ENCODE measurements at places on chromosomes 1 and 21. TPM values are rescaled to one million over a fixed set of nuclear protein-coding genes. Genes with fewer than 3 reads are reported as not detected.

DNA sequence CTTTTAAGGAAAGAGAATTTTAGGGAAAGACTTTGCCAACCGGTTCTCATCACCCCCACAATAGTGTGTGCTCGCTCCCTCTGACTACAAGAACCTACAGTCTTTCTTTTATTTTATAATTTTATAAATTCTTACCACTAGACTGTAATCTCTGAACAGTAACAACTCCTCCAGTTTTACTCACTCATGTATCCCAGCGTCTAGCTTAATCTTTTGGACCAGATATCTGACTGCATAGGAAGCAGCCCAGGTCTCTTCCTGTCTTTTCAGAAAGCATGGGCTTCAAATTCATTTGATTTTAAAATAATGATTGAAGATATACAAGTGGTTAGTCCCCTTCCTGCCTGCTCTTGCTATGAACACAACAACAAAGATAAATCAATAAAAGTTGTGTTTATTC, 19.0 kb upstream of the DUSP10 start:
- H3K4me3 ChIP-seq = no peak overlapping the region
- no peak overlapping the region for H3K27ac ChIP-seq
- no peaks in the 10 kb centered on the region for H3K27me3 ChIP-seq
- H3K4me1 ChIP-seq = peaks cover 33% of the 10 kb centered on the region

F3 gene
- total RNA-seq = not detected

MTOR gene
- total RNA-seq = 57.2 TPM

DNA sequence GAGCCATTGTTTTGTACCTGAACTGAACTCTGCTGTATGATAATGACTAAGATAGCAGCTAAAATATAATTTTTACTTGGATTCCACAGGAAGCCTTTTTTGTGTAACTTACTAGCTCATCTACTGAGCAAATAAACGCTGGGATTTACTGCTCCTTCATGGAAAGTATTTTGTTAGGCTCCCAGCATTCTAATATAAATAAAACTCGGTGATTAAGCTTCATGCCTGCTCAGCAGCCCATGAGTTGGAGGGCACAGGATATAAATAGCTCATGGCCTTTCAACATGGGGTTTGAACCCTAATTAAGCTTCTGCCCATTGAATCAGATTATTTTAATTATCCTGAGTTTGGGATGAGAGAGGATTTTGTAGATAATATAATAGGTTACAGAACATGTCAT, 180.0 kb downstream of the PCP4 start:
- no peaks in the 10 kb centered on the region for H3K27me3 ChIP-seq
- no peak for DNase-seq
- no peak overlapping the region for H3K4me3 ChIP-seq
- no peak overlapping the region for H3K27ac ChIP-seq
- H3K36me3 ChIP-seq = no peaks in the 10 kb centered on the region

GRCh38 chr1:156421939-156422601, 53.1 kb downstream of the RHBG start:
- no peak for DNase-seq
- H3K36me3 ChIP-seq = no peaks in the 10 kb centered on the region
- H3K27ac ChIP-seq = peak overlapping the region; percentile 37
- H3K27me3 ChIP-seq = peaks cover 93% of the 10 kb centered on the region
- peak overlapping the region; percentile 59 for H3K4me3 ChIP-seq
- peaks cover 16% of the 10 kb centered on the region for H3K4me1 ChIP-seq

KRTAP19-3 gene
- total RNA-seq = not detected

GRCh38 chr1:38508232-38508631, 351.3 kb downstream of the RRAGC start:
- H3K27me3 ChIP-seq = peaks cover 51% of the 10 kb centered on the region
- no peak overlapping the region for H3K4me3 ChIP-seq
- H3K4me1 ChIP-seq = peaks cover 2% of the 10 kb centered on the region
- DNase-seq = no peak

ICOSLG gene
- 4.9 TPM for total RNA-seq

DNA sequence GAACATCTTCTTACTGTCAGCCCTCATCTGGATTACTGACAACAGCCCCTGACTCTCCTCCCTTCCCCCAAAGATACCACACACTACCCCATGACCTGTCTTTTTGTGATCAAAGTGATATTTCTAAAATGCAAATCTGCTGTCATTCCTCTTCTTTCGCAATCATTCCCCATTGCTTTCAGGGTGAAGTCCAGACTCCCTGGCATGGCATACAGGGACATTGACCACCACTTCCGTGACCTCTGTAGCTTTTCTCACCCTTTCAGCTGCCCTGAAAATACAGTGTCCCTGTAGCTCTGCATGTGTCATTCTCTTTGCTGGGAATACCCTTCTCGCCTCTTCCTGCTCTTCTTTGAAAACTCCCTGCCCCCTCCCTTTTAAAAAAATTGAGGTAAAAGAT, 4.1 kb downstream of the SERINC2 start:
- no peak overlapping the region for H3K27ac ChIP-seq
- H3K4me1 ChIP-seq = peaks cover 7% of the 10 kb centered on the region
- no peak for DNase-seq
- H3K27me3 ChIP-seq = peaks cover 41% of the 10 kb centered on the region

DNA sequence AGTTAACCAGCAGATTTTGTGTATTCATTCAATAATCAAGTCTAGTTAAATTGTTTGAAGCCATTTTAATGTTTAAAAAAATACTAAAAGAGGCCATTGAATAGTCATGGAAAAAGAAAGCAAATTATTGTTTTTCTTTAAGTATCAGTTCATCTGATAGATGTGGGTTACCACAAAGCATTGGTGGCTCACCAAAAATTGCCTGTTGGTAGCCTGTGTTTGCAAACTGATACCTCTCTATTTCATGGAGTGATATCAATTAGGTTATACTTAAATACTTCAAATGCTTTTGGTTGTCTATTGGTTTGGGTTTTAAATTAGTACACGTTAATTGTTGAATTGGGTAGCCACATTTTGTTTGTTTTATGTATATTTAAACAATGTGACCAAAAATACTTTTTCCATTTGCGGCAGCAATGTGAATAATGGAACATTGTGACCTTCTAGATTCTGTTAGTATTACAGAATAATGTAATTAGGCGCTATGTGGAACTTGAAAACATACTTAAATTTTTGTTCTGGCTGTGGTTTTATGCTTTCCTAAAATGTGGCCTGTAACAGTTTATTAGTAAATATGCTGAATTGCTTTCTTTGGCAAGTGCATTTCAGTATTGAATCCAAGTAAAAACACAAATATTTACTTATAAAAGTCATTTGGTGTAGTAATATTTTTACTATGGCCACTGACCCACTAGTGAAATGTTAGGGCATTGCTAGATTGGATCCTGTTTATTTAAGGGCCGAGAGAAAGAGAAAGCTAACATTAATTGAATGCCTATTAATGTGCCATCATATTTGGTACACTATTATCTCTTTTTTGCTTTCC, 37.1 kb upstream of the NBL1 start:
- peaks cover 58% of the 10 kb centered on the region for H3K4me1 ChIP-seq
- H3K4me3 ChIP-seq = peak overlapping the region; percentile 50
- DNase-seq = peak; percentile 84
- peak overlapping the region; percentile 92 for H3K27ac ChIP-seq
- H3K27me3 ChIP-seq = no peaks in the 10 kb centered on the region
- H3K36me3 ChIP-seq = peaks cover 41% of the 10 kb centered on the region

SYPL2 gene
- not detected for total RNA-seq

DNA sequence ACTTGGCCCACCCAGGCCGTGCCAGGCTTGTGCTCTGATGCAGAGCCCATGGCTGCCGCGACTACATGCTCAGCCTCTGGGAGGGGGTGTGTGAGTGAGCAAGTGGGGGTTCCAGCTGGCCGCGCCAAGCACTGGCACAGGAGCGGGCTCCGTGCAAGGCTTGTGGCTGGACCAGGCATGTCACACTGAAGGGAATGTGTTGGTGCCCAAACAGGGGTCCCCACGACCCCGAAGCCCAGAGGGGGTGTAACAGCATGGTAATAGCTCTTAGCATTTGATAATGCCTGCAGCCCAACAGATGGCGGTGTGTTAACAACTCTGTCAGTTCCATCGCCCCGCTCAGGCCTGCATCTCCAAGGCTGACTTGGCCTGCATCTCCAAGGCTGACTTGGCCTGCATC, 38.3 kb upstream of the CD46 start:
- no peak overlapping the region for H3K4me3 ChIP-seq
- H3K4me1 ChIP-seq = no peaks in the 10 kb centered on the region
- peaks cover 2% of the 10 kb centered on the region for H3K27me3 ChIP-seq
- DNase-seq = peak; percentile 12

DNA sequence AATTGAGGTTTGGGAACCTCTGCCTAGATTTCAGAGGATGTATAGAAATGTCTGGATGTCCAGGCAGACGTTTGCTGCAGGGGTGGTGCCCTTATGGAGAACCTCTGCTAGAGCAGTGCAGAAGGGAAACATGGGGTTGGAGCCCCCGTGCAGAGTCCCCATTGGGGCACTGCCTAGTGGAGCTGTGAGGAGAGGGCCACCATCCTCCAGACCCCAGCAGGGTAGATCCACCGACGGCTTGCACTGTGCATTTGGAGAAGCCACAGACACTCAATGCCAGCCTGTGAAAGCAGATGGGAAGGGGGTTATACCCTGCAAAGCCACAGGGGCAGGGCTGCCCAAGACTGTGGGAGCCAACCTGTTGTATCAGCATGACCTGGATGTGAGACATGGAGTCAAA, 354.6 kb downstream of the ZNF326 start:
- H3K27ac ChIP-seq = no peak overlapping the region
- DNase-seq = no peak
- no peaks in the 10 kb centered on the region for H3K36me3 ChIP-seq
- H3K4me1 ChIP-seq = no peaks in the 10 kb centered on the region
- H3K27me3 ChIP-seq = peaks cover 2% of the 10 kb centered on the region

FMOD gene
- total RNA-seq = not detected

GRCh38 chr1:186864296-186864695, 35.5 kb downstream of the PLA2G4A start:
- H3K4me1 ChIP-seq = peaks cover 3% of the 10 kb centered on the region
- DNase-seq = no peak
- H3K4me3 ChIP-seq = no peak overlapping the region
- H3K27me3 ChIP-seq = no peaks in the 10 kb centered on the region
- no peaks in the 10 kb centered on the region for H3K36me3 ChIP-seq
- no peak overlapping the region for H3K27ac ChIP-seq

- peaks cover 6% of the 10 kb centered on the region for H3K27me3 ChIP-seq
- no peaks in the 10 kb centered on the region for H3K4me1 ChIP-seq
- H3K36me3 ChIP-seq = no peaks in the 10 kb centered on the region
- no peak for DNase-seq
- H3K27ac ChIP-seq = no peak overlapping the region
These were observed 79.0 kb downstream of the PTPN14 start for GRCh38 chr1:214472364-214472763.

DNA sequence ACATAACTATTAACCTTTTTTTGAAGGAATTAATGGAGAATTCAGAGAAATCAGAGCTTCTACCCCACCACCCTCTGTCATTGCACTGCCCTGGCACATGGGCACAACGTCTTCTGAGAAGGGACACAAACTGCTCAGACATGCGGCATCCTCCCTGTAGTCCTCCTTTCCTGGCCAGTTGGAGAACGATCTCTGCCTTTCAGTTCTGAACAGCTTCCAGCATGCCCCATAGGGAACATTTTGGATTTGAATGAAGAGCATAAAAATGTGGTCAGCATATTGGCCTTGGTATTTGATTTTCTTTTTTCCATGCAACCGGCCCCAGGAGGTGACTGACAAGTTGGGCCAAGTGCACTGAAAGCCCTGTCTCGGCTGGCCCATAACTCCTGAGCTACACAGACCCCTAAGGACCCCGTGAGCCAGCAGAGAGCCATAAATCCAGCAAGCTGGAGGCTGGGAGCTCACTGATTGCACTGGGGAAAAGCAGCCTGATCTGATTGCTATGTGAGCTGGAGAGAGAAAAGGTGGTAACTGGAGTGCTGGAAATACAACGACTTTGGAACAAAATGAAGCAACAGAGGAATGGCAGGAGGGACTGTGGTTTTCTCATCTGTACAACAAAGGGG, 10.9 kb upstream of the BLACAT1 start:
- peaks cover 25% of the 10 kb centered on the region for H3K27me3 ChIP-seq
- no peaks in the 10 kb centered on the region for H3K4me1 ChIP-seq
- no peak overlapping the region for H3K27ac ChIP-seq
- H3K4me3 ChIP-seq = no peak overlapping the region

NUF2 gene
- 62.5 TPM for total RNA-seq

DNA sequence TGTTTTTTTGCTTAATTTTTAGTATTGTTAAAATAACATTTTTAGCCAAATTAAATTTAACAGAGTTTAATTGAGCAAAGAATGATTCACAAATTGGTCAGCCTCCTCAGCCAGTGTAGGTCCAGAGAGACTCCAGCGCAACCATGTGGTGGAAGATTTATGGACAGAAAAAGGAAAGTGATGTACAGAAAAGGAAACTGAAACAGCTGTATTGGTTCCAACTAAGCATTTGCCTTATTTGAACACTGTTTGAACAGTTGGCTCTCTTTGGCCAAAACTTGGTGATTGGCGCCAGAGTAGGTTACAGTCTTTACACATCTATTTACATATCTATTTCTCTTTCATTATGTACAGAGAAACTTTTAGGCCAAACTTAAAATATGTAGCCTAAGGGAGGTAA, 19.4 kb downstream of the RPS6KC1 start:
- peak overlapping the region; percentile 19 for H3K4me3 ChIP-seq
- peaks cover 35% of the 10 kb centered on the region for H3K4me1 ChIP-seq
- peaks cover 6% of the 10 kb centered on the region for H3K36me3 ChIP-seq
- no peaks in the 10 kb centered on the region for H3K27me3 ChIP-seq

All from activated CD4-positive, alpha-beta T cell treated with anti-CD3 and anti-CD28 coated beads, Interleukin-2, amount 10 ng/mL, durations not matched to agents 7 days and 5 days (primary cell).